ENCODE measurements at places on chromosomes 1 and 21. TPM values are rescaled to one million over a fixed set of nuclear protein-coding genes. Genes with fewer than 3 reads are reported as not detected.

The CD2 gene
- 0.69 TPM for polyA plus RNA-seq

The USP33 gene
- 9.2 TPM for polyA plus RNA-seq

The CDKN2C gene
- 5.8 TPM for polyA plus RNA-seq

The TMCO2 gene
- not detected for polyA plus RNA-seq

The LAMC2 gene
- polyA plus RNA-seq = 0.14 TPM

The TNNT2 gene
- polyA plus RNA-seq = not detected

The PHF13 gene
- 3.5 TPM for polyA plus RNA-seq

DNA sequence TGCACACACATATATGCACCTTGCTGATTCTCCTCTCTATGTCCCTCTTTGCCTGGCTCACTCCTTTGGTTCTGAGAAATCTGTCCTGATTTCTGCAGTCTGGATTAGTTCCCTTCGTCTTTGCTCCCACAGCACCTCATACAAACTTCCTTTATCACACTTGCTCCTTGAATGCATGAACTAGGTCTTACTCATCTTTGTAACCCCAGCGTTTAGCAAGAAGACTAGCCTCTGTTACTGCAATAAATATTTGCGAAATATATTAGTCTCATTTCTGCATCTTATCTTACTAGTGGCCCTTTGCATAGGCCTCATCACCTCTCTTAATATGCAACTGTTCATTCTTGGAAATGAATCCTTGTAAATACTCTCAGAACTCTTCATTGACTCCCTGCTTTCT is 11.4 kb downstream of the SMYD2 start:
- DNase-seq = no peak

DNA sequence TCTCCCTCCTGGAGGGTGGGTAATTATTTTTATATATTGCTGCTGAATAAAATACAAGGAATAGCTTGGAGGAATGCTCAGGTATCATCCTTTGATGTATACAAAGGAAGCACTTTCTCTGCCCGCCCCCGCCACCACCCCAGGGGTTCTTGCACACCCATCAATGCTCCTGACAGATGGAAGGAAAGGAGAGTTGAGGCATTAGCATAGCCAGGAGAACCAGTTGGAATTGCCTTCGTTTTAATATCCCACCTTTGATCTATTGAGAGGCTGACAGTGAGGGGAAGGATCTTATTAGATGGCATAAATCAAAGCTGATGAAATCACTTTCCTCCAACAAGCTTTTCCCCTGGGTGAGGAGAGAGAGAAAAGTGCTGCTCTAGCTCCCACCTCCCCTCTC is 71.1 kb downstream of the LGR6 start:
- no peak for DNase-seq

DNA sequence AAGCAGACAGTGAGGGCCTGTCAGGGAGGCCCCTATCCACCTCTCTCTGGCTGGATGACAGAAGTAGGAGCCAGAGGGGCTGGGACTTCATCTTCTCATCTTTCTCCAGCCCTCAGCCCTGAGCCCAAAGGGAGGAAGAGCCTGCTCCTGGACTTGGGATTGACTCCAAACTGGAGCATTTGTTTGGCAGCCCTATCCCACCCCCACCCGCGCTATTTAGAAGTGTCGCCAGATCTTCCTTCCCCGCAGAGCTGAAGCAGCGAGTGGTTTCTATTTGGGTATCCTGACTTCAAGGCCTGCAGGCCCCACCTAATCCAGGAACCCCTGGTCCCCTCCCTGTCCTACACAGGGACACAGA is 9.6 kb downstream of the NES start:
- DNase-seq = no peak

DNA sequence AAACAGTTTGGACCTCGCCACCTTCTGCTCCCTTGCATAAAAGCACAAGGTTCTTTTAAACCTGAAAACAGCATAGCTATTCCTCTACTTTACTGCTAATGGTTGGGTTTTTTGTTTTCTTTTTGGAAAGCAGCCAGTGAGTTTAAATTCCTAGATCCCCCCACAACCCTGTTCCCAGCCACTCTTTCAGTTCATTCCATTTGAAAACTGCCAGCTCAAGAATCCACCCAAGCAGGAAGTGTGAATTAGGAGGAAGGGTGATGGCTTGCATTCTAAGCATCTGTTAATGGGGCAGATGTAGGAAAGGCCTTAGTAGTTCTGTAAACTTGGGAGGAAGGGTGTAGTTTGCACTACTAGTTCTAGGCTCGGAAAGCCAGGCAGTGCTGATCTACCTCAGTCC is 172.9 kb upstream of the HOOK1 start:
- DNase-seq = no peak

DNA sequence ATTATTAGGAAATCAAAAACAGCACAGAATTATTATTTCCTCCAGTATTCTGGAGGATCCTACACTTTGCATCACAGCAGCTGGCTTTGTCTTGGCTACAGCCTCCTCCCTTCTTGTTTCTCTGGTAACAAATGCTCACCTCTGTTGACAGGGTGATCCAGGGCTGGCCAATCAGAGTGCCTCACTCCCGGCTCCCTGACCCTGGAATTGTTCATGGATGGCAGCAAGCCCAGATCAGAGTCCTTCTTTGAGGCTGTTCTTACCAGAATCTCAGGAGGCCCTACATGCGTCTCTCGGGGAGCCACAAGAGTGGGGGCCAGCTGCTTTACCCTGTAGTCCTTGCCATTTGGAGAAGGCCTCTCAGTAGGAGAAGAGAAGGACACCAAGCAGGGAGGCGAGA is 48.4 kb upstream of the IGSF5 start:
- no peak for DNase-seq

DNA sequence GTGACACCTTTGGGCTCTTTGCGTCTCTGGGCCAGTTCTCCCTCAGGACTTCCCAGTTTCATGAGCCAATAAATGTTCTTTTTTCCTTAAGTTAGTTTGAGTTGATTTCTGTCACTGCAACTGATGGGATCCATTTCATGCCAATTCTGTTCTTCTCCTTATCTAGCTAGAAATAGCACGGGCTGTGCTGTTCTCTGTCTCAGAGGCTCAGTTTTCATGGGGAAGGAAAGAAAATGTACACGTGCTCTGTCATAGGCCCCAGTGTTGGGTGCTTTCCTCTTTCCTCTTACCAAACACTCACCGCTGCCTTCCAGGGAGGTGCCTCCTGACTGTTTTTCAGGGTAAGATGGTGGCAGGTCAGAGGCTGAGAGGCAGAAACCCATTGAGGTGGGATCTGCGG is 43.2 kb upstream of the ACTL8 start:
- DNase-seq = no peak

All from liver (tissue), 10 donors.